B cell (primary cell): ENCODE measurements at places on chromosomes 4 and X.

- no peak for DNase-seq
These were observed 32.0 kb upstream of the SPON2 start for GRCh38 chr4:1204286-1204827.

- no peak for DNase-seq
These were observed 965 bp downstream of the TCEAL4 start for GRCh38 chrX:103586314-103586646.

DNA sequence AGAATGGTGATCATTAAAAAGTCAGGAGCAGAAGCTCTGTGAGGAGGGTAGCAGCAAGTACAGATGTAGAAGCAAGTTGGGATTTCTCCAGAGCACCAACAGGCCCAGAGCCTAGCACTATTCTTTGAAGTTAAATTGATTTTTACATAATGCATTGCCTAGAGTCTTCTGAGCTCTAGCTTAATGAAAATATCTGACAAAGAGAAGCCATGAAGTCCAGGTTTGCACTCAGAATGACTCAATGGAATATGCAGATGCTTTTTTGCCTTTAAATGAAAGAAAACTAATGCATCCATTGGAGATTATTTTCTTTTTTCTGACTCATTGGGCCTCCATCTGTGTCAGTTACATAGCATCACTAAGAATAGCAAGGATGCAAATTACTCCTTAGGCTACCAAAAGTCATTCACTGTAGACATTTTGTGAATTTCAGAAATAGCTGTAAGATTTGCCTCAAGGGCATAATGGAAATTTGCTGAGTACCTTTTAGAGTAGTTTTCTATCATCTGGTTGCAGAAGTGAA is 91.0 kb downstream of the EDA2R start:
- no peak for DNase-seq

GRCh38 chrX:12997906-12998687 is 23.2 kb downstream of the TMSB4X start:
- no peak for DNase-seq

- DNase-seq: no peak
These were observed 86.7 kb downstream of the PSAPL1 start for GRCh38 chr4:7347981-7348380.

DNA sequence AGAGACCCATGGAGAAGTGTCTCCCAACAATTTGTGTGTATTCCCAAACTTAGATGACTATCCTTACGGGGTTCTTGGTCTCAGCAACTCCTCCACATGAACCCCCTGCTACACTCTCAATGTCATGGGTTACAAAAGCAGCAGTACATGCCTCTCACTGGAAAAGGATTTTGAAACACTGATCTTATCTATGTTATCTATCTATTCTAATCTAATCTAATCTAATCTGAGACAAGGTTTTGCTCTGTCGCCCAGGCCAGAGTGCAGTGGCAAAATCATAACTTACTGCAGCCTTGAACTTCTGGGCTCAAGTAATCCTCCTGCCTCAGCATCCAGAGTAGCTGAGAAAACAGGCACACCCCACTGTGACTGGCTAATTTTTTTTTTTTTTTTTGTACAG is 19.3 kb downstream of the TSPAN5 start:
- DNase-seq: no peak

DNA sequence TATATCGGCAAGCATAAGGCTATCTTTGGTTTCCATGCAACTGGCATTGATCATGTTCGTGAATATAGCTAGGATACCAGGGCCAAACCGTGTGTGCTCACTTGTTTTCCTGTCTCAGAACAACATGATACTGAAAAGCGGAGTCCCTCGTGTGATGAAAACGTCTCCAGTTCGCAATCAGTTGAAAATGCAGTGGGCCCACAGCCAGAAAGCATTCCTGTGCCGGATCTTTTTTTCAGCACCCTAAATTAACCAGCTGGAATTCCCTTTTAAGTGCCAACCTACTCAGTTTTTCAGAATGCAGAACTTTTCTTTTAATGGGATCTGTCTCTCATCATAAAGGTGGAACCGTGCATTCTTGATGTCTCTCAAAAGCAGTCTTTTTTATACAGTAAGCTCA is 130.8 kb upstream of the FRG1 start:
- DNase-seq: no peak

DNA sequence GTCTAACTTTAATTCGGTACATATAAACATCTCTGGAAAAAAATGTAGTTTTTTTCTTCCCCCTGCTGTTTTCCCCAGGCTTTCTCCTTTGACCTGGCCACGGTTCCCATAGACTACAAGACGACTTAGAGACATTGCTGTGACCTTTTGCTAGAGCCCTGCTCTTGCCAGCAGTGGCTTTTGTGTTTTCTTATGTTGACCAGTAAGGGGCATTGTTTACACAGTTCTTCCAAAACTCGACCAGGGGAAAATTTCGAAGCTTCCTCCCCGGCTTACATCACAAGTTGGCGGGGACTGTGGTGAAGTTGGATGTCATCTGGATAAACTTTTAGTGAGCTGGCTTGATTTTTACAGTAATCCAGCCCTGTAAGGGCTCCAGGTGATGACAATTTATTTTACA is 9.3 kb downstream of the CCDC160 start:
- peak; percentile 14 for DNase-seq

DNA sequence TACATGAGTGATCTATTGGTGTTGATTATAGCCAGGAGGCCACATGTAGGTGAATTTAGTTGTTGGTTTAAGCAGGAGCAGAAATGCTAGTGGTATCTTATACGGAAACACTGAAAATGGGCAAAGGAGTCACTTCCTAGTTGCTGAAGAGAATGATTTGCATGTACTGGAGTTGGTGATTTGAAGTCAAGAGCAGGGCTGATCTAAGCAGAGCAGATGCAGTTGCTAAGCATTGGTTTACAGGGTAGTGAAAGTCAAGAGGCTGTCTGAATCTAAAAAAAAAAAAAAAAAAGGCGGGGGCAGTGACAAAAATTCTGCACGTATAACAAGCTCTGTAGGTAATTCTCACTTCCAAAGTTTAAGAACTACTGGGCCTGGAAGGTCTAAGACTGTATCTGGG is 90.4 kb upstream of the HPRT1 start:
- peak; percentile 79 for DNase-seq

DNA sequence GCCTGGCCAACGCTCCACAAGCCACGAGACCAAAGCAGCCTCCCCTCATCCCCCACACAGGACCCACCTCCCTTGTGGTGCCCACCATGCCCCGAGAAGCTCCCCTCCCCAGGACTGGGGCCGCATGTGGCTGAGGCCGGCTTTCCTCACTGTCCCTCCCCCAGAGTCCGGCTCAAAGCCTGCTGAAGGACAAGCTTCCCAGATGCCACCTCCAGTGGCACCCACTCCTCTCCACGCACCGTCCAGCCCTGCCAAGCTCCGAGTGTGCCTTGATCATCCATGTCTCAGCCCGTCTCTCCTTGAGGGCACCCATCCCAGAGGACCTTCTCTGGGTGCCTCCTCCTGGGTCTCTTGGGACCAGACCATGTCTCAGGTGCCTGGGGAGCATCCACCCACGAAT is 58.8 kb upstream of the MXD4 start:
- DNase-seq: no peak

DNA sequence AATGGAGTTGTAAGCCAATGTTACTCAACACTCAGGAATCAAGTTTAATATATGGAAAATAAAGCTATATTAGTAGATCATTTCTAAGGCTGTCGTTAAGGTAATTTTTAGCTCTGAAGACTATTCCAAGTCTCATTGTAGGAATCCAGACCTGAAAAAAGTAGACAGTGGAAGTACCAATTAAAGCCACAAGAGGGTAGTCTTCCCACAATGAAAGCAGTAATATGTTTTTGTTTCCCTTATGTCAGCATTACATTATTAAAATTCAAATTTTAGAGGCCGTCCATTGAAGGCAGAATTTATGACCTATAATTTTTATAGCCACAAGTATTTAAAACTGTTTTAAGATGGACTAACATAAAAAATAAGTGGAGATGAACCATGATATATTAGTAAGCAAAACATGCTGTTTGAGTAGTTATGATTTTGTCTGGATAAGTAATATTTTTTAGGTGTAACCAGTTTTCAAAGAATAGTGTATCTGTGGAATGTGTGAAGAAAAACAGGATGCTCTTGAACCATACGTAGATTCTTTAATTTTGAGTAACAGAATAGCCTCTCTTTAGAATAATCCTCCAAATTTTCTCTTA is 372.6 kb upstream of the TECRL start:
- peak; percentile 2 for DNase-seq

GRCh38 chr4:20195071-20195885 is 56.4 kb upstream of the SLIT2 start:
- DNase-seq: no peak
